ENCODE measurements at places on chromosomes 11 and 22.

GRCh38 chr22:25754527-25755202 is 12.7 kb downstream of the MYO18B start:
- DNase-seq: no peak

GRCh38 chr11:108322666-108323065 is 99.8 kb downstream of the ATM start:
- DNase-seq: no peak

DNA sequence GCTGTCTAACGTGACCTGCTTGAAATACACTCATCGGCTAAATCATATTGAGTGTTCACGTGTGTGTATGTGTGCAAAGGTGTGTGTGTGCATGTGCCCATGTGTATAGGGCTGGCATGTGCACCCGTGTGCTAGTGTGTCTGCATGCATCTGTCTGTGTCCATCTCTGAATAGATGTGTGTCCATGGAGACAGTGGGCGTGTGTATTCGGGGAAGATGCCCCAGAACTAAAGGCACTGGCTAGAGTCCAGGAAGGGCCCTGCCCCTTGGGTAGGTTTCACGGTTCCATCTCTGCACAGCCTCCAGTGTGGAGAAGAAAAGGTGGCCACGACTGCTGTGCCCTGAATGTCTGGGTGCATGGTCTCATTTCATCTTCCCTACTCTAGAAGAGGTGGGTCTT is 220.3 kb downstream of the MN1 start:
- no peak for DNase-seq

- no peak for DNase-seq
Observed at GRCh38 chr11:125111001-125111342, 454 bp downstream of the TMEM218 start.

GRCh38 chr22:25880524-25880923 is 138.5 kb downstream of the MYO18B start:
- no peak for DNase-seq

DNA sequence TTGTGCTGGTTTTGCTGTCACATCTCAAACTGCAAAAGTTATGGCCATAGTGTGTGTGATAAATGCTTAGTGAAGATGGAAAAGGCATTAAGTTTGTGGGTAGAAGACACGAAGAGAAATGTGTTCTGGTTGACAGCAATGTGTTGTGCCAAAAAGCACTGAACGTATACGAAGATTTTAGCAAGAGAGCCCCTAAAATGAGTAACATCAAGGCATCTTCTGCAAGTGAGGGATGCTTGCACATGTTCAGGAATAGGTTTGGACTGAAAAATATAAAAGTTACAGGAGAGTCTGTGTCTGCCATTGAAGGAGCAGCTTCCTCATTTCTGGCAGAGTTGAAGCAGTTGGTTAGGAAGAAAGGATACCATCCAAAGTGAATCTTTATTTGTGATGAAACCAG is 167.1 kb downstream of the ADAMTS15 start:
- DNase-seq: no peak

DNA sequence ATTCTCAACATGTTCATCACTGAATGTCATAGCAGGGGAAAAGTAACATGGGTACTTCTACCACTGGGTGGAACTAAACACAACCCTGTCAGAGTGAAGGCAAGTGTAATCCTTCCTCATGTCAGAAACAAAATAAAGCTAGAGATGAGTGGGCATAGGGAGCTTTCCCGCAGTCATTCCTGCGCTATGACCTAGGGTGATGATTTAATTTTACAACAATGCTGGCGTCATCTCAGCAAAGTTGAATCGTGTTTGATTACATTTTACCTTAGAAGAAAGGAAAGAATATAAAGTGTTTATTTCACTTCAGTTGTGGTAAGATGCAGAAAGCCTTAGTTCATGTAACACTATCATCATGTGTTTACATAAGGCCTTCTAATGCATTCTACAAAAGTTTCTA is 355.6 kb downstream of the METTL15 start:
- no peak for DNase-seq

DNA sequence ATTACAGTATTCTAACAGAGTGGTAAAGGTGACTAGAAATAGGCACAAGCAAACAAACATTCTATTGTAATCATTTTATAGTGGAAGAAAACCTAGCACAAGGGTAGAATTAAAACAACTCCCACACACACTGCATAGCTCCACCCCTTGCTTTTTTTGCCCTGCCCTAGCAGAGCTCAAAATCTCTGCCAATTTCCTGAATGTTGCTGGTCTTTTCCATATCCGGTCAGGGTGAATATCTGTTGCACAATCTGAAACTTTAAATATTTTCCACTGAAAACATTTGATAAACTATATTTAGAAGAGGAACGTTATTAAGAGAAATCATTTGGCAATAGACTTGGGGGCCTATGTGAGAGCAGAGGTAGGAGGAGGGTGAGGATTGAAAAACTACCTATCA is 2.7 kb downstream of the SPA17 start:
- no peak for DNase-seq

DNA sequence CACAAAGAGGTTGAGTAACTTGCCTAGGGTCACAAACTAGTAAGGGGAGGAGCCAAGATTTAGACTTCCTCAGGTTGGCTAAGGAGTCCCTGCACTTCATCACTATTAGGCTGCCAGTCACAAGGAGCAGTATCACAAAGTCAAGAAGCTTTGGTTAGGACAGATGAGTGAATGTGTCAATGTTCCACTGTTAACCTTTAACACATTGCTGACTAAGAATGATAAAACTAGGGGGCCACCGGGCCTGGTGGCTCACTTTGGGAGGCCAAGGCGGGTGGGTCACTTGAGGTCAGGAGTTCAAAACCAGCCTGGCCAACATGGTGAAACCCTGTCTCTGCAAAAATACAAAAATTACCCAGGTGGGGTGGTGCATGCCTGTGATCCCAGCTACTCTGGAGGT is 32.0 kb downstream of the TMEM123 start:
- DNase-seq: no peak

DNA sequence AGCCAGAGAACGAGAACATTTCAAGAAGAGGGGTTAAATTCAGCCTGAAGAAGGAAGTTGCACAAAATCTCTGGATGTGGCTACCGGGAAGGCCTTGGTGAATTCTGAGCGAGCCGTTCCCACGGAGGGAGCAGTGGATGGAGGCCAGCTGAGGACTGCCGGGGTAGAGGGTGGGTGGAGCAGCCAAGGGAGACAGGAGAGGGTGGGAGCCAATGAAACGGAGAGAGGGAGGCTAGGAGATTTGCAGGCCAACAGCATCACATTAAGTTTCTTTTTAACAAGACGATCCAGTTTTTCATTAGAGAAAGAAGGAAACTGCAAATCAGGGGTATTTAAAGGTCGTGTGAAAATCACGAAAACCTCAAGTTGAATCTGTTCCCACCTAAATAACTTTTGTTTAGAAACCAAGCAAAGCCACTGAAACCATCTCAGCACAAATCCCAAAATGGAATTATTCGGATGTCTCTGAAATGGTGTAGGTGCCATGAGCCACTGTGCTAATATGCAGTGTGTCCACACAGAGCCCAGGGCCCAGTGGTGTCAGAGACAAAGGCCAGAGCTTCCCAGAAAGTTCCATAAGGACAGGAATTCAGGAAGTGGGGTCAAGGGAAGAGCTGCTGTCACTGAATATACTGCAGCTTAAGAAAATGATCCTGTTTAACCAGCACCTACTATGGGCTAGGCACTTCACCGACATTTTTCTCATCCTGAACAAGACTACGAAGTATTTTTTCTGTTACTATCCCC is 59.7 kb upstream of the SLC35C1 start:
- no peak for DNase-seq

GRCh38 chr11:2732261-2732939 is 32.6 kb upstream of the KCNQ1OT1 start:
- no peak for DNase-seq

- no peak for DNase-seq
Observed at GRCh38 chr11:118918128-118918685, 7.5 kb downstream of the BCL9L start.

GRCh38 chr11:133559382-133559781 is 27.1 kb upstream of the OPCML start:
- no peak for DNase-seq

DNA sequence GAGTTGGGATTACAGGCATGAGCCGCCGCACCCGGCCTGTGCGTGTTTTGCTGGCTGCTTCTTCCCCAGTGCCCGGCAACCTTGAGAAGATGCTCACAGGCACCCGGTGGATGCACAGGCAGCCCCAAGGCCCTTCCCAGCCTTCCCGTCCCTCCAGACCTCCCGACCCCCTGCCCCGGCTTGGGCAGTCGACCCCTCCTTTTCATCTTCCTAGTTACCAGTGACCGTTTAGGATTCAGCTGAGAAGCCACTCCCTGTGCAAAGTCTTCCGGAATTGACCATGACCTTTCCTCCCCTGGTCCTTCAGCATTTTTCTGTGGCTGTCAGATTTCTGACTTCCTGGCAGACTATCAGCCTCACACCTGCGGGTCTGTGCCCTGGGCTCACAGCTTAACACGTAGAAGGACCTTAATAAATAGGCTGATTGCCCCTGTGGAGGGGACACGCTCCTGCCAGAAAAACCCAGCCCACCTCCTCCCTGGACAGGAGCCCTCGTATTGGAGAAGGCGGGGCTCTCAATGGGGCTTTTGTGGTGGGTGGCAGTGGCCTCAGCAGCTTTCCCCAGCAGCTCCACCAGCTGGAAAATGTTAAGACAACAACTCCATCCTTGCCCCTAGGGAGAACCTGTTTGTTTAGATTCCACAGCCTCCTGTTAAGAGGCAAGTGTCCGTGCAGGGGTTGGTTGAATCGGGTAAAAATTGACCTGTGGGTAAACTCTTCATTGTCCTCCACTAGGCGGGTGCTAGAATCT is 10.4 kb upstream of the ANO1 start:
- DNase-seq: no peak

DNA sequence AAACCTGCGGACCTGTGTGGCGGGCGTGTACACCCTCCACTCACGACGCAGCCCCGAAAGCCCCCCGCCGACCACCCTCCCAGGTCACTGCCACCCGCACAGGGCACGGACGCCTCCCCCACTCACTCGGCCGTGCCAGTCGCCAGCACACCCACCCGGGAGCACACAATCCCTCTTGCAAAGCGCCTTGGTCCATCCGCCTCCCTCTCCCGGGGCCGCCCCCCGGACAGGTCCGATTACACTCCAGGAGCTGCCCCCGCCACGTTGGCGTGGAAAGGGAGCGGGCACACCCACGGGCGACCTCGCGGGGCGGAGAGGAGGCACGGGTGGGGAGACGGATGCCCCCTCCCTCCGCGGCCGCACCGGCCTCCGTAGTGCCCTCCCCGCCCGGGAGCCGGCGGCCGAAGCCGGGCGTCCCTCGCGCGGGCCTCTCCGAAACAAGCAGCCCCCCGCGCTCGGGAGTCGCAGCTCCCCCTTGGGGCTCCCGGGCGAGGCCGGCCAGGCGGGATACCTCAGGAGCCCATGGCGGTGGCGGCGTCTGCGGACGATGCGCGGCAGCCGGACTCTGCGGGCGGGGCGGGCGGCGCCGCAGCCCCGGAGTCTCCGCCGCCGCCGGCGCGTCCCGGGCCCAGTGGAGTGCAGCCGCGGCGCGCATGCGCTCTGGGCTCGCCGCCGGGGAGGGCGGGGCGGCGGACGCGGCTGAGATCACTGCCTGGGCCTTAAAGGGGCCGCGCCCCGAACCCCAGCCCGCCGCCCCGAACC is at the start of gene TMEM184B:
Gene TMEM184B, minus strand, starts transcription at position 638 of the 762 bp plus-strand sequence. CDS start 25,049 bp downstream, outside the sequence.
- DNase-seq: no peak

- peak; percentile 62 for DNase-seq
Observed at GRCh38 chr11:69000831-69001242, 12.2 kb downstream of the MRGPRF start.

DNA sequence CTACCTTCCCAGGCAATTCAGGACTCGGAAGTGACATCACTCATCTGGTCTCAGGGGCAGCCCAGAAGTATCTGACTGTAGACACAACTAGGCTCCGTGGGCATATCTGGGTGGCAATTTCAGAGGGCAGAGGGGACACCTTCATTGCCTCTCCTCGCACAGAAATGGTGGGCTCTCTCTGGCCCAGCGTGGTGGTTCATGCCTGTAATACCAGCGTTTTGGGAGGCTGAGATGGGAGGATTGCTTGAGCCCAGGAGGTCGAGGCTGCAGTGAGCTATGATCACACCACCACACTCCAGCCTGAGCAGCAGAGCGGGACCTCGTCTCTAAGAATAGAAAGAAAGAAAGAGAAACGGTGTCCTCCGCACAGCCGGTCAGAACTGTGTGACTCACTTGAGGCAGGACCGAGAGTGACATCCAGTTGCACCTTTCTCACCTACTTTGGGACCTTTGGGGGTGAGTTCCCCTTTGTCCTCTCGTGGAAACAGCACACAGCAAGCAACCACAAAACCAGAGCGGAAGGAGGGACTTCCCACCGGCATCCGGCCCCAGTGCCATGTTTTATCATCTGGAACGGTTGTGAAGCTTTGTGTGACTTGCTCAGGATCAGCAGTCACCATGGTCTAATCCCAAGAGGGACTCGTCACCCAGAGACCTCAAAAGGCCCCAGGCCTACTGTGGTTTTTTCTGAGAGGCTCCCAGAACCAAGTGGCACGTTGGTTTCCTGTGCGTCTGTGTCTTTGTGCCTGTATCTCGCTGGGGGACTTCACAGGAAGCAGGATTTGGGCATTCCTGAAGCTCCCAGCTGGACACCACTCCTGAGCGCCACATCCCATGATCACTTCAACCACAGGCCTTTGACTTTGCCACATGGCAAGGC is 38.4 kb upstream of the EMID1 start:
- no peak for DNase-seq

DNA sequence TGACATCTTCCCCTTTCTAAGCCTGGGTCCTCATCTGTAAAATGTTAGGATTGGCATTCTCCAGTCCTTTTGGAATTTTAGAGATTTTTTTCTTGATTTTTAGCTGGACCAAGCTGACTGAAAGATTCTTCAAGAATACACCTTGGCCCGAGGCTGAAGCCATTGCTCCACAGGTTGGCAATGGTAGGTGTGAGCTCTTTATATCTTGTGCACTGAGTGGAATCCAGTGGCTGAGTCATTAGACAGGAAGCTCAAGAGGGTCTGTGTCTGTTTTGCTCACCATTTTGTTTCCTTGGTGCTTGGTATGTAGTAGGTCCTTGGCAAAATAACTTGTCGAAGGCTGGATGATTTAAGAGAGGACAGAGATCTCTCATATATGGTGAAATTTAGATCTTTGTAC is 6.2 kb downstream of the EIF3L start:
- no peak for DNase-seq

DNA sequence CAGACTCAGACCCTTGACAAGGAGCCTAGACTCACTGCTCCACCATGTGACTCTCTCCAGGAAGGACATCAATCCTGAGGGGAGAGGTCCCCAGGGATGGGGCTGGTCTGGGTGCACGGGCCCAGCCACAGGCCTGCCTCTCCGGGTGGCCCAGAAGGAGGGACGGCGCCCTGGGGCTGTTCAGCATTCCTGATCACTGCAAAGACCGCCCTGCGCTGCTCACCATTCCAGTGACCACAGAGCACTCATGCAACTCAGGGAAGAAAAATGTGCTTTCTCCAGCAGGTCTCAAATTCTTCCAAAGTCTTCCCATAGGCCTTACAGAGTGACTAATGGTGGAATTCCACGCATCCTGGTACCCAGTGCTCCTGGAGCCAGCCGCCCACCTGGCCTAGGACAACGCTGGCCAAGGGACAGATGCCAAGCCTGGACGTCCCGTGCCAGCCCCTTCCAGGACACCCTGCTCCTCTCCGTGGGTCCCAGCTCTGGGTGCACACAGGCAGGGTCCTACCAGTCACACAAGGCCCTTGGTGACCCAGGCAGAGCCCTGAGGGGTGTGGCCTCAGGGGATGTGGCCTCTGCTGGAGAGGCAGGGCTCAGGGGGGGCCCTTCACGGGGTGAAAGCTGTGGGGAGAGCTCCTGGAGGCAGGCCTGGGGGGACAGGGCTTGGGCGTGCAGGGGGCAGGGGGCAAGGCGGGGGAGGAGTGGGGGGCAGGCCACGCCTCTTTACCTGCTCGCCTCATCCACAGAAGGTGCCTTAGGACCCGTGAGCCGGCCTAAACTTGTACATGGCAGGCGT is 178.8 kb downstream of the IGLL1 start:
- no peak for DNase-seq

GRCh38 chr11:95093548-95093947 is 3.9 kb downstream of the ENDOD1 start:
- no peak for DNase-seq

Data from smooth muscle cell of the brain vasculature (primary cell).